ENCODE measurements at places on chromosomes 11 and 22. TPM values are rescaled to one million over a fixed set of nuclear protein-coding genes. Genes with fewer than 3 reads are reported as not detected.

P4HA3 gene
- 1.9 TPM for polyA plus RNA-seq

DNA sequence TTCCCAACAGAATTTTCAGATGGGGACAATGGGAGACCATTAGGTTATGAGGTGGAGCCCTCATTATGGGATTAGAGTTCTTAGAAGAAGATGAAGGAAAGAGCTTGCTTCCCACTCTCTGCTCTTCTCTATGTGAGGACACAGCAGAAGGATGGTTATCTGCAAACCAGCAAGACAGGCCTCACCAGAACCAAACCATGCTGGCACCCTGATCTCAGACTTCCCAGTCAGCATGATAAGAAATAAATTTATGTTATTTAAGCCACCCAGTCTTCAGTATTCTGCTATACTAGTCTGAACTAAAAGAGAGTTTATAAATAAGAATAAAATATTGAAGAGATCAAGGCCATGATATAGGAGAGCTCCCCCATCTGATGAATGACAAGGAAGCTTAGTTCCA is 946.3 kb upstream of the CCDC90B start:
- no peak for DNase-seq

DNA sequence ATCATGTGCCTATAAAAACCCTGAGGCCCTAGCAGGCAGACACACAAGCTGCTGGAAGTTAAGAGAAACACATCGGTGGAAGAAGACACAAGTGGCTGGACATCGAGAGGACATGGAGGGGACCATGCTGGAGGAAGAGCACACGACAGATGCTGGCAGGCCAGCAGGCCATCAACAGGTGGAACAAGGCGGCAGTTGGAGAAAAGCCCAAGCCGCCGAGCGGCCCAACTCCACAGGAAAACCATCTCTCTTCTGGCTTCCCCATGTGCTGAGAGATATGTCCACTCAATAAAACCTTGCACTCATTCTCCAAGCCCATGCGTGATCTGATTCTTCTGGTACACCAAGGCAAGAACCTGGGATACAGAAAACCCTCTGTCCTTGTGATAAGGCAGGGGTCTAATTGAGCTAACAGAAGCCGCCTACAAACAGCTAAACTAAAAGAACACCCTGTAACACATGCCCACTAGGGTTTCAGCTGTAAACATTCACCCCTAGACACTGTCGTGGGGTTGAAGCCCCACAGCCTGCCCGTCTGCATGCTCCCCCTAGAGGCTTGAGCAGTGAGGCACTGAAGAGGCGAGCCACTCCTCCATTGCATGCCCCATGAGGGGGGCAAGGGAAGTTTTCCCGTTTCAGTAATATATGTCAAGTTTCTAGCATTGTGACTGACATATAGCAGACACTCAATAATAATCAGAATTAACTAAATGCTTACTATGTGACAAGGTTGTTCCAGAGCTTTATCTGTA is 39.0 kb upstream of the MMP20 start:
- DNase-seq: no peak

DNA sequence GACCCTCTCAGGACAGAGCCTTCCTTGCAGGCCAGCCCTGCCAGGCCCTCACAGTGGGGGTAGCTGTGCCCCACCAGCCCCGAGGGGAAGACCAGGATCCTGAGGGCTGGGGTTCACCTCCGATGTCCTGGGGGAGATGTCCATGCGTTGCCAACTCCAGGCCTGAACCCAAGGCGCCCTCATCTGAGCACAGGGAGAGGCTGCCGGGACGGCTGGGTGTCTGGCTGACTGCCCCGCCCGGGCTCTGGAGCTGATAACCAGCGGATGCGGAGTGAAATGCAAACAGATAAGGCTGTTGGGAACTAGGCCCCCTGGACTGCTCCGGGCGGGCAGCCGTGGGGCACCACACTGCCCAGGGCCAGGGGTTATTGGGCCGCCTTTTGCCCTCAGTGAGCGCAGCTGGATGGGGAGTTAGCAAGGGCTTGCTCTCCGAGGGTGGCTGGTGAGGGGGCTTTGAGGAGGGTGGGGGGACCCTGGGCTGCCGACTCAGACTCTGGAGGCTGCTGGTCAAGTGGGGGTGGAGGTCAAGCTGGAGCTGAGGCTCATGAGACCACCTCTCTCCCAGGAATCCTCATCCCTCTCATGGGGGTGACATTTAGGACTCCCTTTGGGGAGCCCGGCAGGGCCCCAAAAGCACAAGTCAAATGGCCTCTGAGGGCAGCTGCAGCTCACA is 5.6 kb upstream of the MUC6 start:
- no peak for DNase-seq

PDGFB gene
- 19.7 TPM for polyA plus RNA-seq

DNA sequence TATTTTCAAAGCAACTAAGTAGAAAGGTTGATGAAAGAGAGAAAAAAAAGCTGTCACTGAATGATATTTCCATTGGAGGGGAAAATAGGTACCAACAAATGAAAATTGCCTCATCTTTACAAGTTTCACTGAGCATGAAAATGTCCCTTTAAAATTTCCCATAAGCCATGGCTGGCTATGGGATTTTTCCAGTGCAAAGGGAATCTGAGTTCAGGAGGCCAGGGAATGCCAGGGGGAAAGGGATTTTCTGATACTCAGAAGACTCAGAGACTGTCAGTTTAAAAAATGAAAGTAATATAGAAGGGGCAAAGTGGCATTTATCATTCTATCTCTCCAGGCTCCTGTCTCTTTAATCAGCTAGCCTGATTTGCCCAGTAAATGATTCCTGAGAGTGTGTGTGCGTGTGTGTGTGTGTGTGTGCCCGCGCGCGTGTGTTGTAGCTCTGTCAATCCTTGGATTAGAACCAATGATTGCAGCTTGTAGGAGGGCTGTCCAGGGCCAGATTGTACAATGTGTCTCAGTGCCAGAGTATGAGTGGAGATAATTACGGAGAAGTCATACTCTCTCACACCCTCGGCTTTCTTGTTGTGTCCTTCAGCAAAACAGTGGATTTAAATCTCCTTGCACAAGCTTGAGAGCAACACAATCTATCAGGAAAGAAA is at the start of gene NTM:
NTM (plus strand) TSS at position 526 of the 662 bp plus-strand sequence.
- DNase-seq: peak; percentile 56

FAM180B gene
- 0.08 TPM for polyA plus RNA-seq

- no peak for DNase-seq
Measured at GRCh38 chr22:45626198-45626651, 45.4 kb upstream of the ATXN10 start.

- no peak for DNase-seq
Measured at GRCh38 chr22:37519268-37520195, at the start of gene CARD10. Gene CARD10 (minus strand): TSS chr22:37519415. CDS start chr22:37519200, 215 bp downstream.

DNA sequence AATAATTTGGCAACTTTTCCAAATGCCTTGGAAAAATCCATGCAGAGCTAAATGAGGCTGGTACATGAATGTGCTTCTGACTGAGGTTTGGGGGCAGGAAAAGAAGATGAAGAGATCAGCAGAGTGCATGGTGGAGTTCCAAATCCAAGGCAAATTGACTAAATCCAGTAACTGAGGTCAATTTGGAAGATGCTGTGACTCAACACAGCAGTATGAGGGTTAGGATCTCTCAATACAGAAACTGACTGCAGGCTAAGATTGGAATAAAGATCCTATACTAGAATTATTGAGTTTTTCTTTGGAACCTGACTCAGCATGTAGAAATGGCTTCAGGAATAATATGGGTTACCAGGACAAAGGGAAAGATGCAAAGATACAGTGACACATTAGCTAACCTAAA is 99.3 kb upstream of the FAT3 start:
- DNase-seq: no peak

- DNase-seq: no peak
Measured at GRCh38 chr11:74942073-74942759, 6.7 kb downstream of the XRRA1 start.

DNA sequence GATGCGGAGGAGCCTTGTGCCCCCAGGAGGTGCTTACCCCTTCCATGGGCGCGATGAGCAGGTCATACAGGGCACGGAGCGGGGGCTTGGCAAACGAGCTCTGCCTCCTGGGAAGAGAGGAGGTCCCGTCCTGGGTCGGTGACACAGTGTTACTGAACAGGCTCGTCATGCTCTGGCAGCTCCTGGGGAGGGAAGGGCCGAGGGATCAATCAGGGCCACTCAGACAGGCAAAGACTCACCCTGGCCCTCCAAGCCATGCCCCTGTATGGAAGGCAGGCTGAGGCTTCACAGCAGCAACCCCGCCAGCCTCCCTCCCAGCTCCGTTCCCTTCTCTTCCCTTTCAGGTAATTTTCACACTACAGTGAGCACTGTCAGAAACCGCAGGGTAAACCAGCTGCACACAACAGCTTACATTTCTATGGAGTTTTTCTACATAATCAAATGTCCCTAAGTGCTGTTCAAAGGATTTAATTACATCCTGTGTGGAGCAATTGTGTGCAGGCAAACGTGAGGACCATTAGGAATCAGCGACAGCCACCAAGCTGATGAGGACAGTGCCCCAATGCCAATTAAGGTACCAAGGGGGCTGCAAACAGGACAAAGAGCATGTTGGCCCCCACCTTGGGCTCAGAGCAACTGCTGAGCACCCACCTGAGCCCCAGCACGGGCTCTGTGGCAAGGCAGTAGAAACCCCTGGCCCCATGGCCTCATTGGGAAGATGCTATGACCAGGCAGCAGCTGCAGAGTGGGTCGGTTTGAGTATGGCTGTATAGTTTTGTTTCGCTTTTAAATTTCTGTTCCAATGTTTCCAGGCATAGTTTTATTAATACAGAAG is 95.4 kb upstream of the PITPNB start:
- no peak for DNase-seq

- DNase-seq: no peak
Measured at GRCh38 chr22:37079668-37080171, 28.2 kb downstream of the KCTD17 start.

- DNase-seq: no peak
Measured at GRCh38 chr11:86461892-86462291, 87.2 kb downstream of the CCDC81 start.

- DNase-seq: no peak
Measured at GRCh38 chr11:1392111-1392510, 2.4 kb downstream of the BRSK2 start.

GRCh38 chr11:94877443-94878200 is 95.7 kb downstream of the CWC15 start:
- no peak for DNase-seq

DNA sequence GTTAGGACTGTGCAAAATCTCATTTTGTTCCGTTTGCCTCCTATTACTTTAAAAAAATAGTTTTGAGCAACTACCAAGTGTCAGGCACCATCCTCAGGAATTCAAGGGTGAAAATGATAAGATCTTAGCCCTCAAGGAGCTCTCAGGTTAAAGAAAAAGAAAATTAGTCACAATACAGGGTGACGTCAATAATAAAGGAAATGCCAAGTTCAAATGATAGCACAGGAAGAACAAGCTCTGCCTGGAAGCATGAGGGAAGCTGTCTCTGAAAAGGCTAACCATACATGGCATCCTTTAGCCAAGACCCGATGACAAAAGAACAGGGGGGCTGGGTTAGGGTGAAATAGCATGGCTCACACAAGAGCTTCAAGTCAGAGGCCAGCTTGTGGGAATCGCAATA is 11.1 kb upstream of the MPZL2 start:
- DNase-seq: no peak

KCNJ4 gene
- 0.10 TPM for polyA plus RNA-seq

DNA sequence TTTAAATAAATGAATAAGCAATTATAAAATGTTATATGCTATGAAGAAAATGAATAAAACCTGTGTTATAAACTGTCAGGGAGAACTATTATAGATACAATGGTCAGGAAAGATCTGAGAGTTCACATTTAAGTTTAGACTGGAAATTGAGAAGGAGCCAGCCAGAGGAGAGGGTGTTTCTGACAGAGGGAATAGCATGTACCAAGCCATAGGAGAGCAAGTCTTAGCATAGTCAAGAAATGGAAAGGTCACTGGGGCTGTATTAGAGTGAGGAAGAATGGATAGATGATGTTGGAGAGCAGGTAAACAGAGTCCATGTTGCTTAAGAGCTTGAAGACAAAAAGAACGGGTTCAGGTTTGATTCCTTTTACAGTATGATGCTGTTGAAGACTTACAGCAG is 87.4 kb downstream of the FAM83F start:
- DNase-seq: no peak

DNA sequence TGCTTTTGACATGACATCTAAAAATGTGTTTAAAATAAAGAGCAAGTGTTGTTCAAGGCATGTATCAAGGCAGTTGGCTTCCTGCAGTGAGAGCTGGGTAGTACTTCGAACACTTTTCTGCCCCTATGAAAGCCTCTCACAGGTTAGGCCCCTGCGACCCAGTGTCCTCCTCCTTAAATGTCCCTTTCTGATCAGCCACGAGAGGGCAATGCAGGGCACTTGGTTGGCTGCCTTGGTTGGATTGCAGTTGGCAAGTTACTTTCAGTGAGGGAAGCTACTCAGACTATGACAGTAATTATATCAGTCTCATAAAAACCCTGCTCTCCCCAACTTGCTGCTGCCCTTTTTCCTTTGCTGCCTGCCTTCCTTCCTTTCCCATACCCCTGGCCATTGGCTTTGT is 743.8 kb downstream of the NTM start:
- no peak for DNase-seq

DNA sequence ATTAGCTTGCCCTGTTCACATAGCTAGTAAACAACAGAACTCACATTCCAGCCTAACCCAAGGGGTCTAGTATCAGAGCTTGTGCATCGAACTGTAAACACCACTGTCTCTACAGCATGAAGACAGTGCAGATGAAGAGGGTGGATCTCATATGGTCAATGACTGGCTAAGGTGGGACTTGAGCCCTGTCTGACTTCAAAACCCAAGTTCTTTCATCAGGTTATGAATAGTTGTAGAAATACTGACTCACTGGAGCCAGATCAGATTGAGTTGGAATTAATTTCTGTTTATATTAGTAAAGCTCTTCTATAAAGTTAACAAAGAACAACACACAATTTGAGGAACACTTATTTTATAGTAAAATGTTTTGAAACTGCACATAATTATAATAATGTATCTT is 161.7 kb upstream of the ARHGAP20 start:
- no peak for DNase-seq

PHOX2A gene
- polyA plus RNA-seq: not detected

ADAMTS8 gene
- polyA plus RNA-seq: 3.9 TPM

DNA sequence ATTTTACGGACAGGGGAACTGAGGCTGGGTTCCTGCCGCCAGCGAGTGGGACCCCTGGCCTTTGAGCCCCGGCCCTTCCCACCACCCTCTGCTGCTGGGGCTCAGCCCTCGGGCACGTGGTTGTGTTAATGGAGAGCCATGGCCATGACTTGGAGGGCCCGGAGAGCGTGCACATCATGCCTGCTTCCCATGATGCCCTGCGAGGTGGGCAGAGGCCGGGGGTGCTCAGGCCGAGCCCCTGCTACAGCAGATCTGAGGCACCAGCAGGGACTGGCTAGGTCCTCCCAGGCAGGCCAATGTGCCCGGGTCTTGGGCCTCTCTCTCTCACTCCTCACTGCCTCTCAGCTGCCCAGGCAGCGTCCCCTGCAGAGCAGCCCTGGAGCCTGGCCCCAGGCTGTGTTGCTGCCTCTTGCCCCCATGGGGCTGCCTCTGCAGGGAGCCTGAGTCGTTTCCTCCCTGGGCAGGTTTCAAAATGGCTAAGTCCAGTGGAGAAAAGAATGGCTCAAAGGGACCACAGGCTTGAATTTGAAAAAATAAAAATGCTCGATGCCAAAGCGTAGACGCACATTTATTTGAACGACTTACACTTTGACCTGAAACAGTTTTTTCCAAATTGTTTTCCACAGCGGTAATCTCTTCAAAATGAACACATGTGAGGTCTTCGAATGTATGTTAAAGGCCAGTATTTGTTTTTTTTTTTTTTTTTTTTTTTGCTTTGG is 72.6 kb upstream of the CLDN5 start:
- no peak for DNase-seq

- peak; percentile 61 for DNase-seq
Measured at GRCh38 chr11:124193221-124194010, 10.3 kb downstream of the OR10D3 start.

Data from right lung (tissue), 10 donors.